ENCODE measurements at places on chromosomes 11 and 22.

GRCh38 chr11:4539603-4540219 lies 5.3 kb upstream of the OR52M1 start:
- no peak for DNase-seq

GRCh38 chr22:16834971-16835370 lies 9.8 kb upstream of the XKR3 start:
- DNase-seq = no peak

DNA sequence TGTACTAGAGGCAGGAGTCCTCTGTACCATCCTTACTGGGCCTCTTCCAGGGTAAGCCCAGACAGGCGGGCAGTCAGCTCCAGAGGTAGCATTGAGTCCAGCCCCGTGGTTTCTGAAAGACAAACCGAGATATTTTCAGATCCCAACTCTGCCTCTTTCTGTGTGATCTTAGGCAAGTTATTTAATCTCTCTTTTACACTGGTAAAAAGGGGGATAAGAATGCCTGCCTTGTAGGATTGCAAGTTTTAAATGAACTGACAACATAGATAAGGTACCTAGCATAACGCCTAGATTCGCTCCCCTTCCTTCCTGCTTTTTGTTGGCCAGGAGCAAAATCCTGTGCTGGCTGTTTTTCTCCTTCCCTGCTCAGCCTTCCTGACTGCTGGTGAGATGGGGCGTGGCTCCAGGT lies 56.4 kb upstream of the NNMT start:
- no peak for DNase-seq

DNA sequence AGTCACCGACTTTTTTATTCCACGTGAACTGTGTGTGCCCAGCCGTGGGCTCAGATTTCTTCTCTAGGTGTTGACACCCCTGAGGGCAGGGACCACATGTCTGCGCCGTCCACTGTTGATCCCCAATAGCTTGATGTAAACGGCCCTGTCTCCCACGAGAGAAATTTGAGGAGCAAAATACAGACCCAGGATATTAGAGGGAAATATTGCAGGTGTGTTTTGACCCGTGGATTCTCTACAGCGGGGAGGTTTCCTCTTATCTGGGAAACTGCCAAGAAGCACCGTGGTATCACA lies 437.5 kb downstream of the TBC1D22A start:
- no peak for DNase-seq

GRCh38 chr22:46933040-46933930 lies 170.8 kb downstream of the TBC1D22A start:
- no peak for DNase-seq

GRCh38 chr11:86187027-86187426 lies 57.5 kb upstream of the EED start:
- DNase-seq = no peak

- DNase-seq = peak; percentile 36
These were observed 120.0 kb downstream of the CADM1 start for GRCh38 chr11:115384236-115384635.

DNA sequence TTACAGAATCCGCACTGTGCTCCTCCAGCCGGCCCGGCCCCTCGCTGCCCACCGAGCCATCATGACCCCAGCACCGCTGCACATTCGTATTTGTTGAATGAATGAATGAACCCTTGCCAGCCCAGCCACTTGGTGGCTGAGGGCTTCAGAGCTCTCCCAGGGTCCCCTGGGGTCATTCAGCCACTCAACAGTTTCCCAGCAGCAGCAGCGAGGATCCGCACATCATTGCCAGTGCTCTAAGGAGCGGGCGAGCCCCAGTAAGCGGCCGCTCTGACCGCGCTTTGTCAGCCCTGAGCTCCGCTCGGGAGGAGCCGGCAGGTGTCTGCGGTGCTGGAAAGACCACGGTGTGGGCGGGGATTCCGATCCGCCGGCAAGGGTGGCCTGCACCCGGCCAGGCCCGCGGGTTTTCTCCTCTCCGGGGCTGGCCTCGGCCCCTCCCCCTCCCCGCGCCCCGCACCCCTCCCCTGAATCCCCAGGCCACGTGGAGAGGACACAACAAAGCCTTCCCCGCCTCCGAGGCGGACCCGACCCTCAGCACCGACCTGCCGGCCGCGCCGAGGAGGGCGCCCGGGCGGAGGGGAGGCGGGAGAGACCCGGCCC lies 563 bp downstream of the BID start:
- peak; percentile 6 for DNase-seq

DNA sequence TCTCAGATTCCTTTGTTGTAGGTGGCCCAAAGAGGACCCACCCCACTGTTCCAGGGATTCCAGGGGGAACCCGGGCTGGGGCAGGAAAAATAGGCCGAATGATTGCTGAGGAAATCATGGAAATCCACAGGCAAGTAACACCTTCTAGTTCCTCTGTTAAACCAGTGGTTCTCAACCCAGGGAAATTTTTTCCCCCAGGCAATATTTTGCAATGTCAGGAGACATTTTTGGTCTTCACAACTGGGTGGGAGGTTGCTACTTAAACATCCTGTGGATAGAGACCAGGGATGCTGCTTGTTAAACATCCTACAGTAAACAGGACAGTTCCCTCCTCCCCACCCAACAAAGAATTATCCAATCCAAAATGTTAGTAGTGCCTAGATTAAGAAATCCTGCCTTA lies 84.7 kb downstream of the BTBD10 start:
- DNase-seq = no peak

- no peak for DNase-seq
These were observed 15.6 kb upstream of the MFNG start for GRCh38 chr22:37501610-37502341.

GRCh38 chr11:12692229-12693075 lies 18.2 kb downstream of the TEAD1 start:
- DNase-seq = no peak

GRCh38 chr11:68956142-68956541 lies 24.6 kb downstream of the MRGPRD start:
- DNase-seq = no peak

DNA sequence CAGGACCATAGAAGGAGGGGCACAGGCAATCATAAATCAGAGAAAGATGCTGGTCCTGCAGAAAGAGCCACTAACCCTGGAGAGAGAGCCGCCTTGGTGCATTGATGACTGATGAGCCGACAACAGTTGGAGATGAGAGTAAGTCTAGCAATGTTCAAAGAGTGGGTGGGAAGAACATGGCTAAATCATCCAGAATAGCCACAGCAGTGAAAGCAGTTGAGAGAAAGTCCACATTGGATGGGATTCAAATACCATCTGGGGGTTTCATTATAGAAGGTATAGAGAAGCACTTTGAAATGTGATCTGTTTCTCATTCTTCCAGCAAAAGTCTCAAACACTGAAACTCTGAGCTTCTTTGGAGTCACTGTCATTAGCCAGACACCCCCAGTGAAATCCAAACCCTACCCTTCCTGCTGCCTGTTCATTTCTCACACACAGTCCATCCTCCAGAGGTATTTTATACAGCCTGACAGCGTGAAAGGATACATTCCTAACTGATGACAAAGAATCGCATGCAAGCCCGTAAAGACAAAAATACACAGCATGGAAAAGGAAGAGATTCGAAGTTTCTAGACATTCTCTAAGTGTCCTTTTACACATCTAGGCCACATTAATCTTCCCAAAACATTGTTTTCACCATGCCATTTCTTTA lies 303.1 kb upstream of the MPPED2 start:
- DNase-seq = no peak

DNA sequence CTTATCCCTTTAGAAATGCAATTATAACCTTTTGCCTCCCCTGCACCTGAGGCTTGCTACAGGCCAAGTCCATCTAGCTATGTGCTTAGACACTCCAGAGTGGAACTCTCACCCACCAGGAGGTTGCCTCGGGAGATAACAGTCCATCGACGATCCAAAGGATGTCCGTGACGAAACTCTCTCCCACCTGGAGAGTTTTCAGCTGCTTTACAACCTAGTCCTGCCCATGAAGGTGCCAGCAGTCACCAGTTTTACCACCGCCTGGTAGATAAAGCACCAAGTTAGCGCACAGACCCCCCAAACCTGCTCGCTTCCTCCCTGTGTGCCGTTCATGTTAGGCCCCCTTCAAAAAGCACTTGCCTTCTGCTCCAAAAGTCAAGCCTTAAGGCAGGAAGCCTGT lies 53.1 kb upstream of the SHISAL1 start:
- no peak for DNase-seq

GRCh38 chr11:27184458-27185312 lies 144.1 kb downstream of the BBOX1 start:
- DNase-seq = no peak

DNA sequence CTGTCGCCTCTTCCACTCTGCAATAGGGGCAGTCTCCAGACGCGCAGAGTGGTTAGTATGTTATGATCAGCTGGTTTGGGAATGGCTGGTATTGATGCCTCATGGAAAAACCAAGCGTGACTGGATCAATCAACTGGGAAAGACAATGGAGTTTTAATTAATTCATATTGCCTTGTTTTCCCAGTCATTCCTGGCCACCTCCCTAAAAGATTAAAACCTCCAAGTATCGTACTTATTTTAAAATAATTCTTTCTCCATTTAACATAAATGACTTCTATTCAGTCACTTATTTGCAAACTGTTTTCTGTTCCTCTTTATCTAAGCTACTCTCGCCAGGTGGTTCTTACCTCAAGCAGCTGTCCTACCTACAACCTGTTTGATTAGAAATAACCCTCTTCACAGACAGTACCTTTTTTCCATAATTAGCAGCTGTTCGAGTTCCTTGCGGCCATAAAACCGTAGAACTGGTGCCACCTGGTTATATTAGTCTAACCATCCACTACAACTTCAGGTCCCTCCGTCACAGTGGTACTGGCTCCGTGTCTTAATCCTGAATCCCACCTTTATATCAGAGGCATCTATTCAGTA lies 898 bp downstream of the ZNF215 start:
- no peak for DNase-seq

DNA sequence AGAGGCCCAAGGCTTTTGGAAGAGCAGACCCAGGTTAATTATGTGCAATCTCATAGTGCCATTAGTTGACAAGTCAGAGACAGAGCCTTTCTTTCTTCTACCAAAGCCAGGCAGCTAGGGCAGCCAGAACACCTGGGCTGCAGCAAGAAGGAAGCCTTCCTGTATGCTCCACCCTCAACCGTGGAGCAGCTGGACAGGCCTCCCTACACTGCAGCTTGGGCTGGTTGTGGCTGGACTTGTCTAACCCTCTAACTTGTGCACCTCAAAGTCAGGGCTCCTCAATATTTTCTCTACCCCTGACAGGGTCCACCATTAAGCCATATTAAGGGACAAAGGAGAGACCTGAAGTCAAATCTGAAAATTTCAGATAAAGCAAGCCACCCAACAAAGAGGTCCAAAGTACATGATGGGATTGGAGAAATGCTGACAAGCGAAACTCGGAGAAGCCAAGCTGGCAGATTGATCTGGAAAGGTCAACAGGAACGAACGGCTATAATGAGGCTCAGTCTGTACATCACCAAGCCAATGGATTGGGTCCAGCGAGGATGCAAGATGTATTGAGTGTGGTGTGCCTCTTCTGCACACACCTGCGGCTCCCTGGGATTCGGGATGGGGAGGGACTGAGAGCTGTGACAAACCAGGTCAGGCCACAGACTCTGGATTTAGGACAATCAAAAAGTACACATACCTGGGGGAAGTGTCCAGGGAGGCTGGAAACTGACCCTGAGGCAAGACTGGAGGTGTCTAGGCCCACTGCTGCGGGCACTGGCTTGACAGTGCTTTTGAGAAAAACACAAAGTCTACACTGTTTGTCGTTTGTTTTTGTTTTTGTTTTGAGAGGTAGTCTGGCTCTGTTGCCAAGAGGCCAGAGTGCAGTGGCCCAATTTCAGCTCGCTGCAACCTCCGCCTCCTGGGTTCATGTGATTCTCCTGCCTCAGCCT lies 11.7 kb upstream of the SLC43A3 start:
- DNase-seq = no peak

DNA sequence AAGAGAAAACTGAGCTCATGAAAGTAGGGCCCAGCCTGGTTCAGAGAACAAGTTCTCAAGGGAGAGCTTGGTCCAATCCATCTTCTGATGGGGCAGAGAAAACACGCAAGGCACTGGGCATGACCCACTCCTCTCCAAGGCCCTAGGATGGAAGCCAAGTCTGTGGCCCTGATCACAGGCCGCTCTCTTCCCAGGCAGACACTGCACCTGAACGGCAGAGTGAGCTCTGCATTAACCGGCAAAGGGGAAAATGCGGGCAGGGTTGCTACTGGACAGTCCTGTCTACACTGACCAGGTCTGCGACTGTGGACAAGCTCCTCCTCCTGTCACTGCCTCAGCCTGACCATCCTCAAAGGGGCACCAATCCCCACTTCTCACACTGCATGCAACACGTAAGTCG lies 49.3 kb downstream of the SGSM3 start:
- no peak for DNase-seq

- no peak for DNase-seq
These were observed 2.4 kb downstream of the CASP1 start for GRCh38 chr11:105032495-105032894.

DNA sequence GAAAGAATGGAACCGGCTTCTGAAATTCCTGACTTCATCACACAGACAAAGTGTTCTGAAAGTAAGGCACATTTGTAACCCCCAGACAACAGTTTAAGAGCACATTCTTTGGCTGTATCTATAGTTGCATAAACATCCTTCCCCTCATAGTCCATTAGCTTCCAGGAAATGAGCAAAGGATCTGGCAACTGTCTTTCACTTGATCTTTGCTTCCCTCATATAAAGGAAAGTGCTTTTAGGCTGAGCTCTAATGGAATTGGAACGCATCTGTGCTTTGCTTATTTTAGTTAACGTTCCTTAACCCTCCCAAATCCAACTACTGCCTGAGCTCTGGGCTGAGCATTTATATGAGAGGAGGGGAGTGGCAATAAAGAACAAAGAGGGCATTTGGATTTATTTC lies 76.9 kb upstream of the API5 start:
- no peak for DNase-seq

GRCh38 chr11:131903074-131903473 lies 532.7 kb downstream of the NTM start:
- DNase-seq = no peak

DNA sequence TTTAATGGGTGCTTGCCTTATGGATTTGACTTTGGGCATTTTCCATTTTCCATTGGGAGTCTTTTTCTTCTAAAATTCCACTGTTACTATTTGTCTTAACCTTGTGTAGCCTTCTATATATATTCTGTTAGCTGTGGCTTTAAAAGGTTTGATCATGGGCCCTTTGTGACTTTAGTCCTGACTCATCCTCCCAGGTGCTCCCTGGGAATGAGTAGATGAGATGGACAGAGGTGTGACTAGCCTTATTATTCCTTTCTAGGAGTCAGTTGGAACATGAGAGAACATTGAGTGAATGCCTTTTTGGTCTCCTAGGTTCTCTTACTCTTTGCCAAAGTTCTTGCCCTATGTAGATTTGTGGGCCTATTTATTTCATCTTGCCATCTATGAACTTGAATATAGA lies 39.0 kb downstream of the DDX10 start:
- no peak for DNase-seq

DNA sequence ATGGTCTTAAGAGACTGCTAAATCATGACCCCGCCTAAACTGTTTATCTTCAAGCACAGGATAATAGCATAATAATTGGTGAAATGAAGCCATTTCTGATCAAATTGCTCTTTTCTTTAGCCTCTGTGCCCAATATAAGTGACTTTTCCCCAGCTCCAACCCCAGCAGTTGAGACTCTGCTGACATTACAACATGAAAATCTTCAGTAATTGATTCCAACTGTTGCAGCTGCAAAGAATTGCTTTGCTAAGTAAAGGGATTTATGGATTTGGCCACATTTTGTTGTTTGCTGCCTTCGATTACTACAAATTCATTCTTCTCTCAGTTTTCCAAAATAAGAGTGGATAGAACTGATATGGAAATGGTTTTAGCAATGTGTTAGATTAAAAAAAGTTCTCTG lies 576.7 kb upstream of the LRRC4C start:
- no peak for DNase-seq
